AG09319 (cell line): ENCODE measurements at places on chromosomes 7 and 10.

- DNase-seq, result no peak
These were observed 58.9 kb downstream of the HIPK2 start for GRCh38 chr7:139718859-139719258.

DNA sequence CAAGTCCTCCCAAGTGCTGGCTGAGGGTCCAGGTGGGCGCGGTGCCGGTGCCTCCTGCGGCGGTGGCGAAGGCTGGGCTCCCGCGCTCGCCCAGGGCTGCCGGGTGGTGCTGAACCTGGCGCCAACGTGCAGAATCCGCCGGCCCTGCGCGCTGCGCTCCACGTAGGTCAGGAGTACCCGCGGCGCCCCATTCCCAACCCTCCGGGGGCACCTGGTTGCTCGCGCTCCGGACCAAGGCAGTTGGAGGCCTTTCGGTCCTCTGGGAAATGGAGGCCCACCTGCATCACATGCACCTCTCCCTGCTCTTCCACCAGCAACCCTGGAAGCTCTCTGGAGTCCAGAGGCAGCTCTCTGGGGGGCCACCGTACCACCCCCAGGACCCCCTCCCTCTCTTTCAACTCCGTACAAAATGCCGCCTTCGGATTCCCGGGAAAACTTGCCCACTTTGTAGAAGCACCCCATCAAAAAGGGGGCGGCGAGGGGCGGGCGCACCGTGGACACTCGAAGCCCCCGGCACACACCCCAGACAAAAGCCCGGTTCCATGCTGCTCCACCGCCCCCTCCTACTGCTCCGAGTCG lies 745 bp downstream of the SLC16A9 start:
- no peak for DNase-seq

- DNase-seq, result no peak
These were observed 49.2 kb upstream of the NKX6-2 start for GRCh38 chr10:132834891-132835847.

- no peak for DNase-seq
These were observed 7.8 kb downstream of the FBXW4 start for GRCh38 chr10:101687071-101687658.

- DNase-seq, result no peak
These were observed 50.9 kb upstream of the UNC5B start for GRCh38 chr10:71161425-71161824.

- DNase-seq, result no peak
These were observed 41.0 kb upstream of the RAPGEF5 start for GRCh38 chr7:22397981-22398380.

- no peak for DNase-seq
These were observed 47.7 kb upstream of the BICC1 start for GRCh38 chr10:58464956-58465355.

- DNase-seq, result no peak
These were observed 220.7 kb downstream of the TNS3 start for GRCh38 chr7:47361236-47361635.

DNA sequence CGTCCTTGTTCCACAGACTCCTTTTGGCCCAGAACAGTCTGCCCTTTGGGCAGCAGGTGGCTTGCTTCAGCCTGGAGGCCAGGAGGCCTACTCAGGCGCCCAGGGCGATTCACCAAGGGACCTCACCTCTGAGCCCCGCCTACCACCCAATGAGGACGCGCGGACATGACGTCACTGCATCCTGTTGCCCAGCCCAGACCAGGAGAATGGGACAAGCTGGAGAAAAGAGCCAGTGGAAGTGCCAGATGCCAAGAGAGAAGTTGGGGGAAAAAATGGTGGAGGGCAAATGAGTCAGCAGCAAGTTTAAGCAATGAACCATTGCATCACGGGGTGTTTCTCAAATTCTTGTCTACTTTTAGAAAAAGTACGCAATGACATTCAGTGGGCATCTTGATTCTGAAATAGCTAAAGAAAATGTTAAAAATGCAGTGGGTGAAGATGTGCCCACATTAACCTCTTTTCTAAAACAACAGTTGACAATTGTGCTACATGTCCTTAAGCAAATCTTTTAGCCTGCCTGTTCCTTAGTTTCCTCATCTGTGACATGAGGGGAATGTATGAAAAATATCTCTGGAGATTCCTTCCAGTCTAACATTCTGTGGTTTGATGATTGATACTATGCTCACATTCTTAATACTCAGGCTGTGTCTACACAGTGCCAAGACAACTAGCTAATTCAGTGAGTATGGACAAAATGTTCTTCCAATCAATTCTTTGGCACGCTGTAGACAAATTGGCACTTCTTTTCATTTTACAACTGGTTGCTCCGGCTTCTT lies 23.9 kb upstream of the LEP start:
- no peak for DNase-seq

DNA sequence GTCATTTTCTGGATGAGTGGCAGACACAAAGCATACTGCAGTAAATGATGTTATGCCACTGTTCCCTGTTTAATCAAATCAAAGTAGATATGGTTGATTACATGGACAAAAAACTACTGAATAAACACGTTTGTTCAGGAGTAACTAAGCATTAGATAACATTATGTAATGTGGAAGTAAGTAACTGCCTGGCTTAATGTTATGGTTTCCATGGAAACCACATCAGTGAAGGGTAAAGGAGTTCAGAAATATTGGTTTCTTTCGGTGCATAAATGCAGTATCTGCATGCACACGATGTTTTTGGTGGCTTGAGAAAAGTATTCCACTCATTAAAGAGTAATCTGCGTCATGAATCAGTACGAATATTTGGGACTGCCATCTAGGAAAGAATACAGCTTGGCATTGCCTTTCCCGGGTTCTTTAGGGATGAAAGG lies 131.3 kb upstream of the PRKCQ start:
- no peak for DNase-seq

DNA sequence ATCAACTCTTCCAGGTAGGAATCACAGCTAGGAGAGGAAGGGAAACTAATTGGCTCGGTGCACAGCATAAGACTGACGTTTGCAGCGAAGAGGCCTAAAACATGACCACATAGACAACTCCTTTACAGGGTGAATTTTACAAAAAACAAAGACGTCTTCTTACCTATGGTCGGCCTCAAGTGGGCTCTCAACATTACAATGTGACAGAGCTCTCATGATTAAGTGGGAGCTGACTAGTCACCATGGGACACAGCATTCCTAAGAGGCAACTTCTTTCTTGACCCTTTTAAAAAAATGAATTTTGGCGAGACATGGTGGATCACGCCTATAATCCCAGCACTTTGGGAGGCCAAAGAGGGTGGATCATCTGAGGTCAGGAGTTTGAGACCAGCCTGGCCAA lies 4.6 kb downstream of the PDIA4 start:
- DNase-seq, result no peak

DNA sequence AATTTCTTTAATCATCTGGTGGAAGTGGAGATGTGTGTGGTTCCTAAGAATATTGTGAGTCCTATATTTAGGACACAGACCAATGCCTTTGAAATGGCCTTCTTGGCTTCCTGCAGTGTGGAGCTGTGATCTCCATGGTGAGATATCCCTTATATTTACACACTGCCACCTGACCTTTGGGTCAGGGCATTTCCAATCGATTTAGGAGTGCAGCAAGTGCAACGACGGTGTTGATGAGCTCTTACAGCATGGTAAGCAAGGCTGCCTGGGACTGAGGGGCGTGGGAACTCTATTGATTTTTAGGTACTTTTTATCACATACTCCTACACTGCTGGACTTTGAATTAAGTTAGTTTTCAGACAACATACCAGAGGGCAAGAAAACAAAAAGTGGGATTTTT lies 146.0 kb downstream of the NRG3 start:
- DNase-seq, result no peak

DNA sequence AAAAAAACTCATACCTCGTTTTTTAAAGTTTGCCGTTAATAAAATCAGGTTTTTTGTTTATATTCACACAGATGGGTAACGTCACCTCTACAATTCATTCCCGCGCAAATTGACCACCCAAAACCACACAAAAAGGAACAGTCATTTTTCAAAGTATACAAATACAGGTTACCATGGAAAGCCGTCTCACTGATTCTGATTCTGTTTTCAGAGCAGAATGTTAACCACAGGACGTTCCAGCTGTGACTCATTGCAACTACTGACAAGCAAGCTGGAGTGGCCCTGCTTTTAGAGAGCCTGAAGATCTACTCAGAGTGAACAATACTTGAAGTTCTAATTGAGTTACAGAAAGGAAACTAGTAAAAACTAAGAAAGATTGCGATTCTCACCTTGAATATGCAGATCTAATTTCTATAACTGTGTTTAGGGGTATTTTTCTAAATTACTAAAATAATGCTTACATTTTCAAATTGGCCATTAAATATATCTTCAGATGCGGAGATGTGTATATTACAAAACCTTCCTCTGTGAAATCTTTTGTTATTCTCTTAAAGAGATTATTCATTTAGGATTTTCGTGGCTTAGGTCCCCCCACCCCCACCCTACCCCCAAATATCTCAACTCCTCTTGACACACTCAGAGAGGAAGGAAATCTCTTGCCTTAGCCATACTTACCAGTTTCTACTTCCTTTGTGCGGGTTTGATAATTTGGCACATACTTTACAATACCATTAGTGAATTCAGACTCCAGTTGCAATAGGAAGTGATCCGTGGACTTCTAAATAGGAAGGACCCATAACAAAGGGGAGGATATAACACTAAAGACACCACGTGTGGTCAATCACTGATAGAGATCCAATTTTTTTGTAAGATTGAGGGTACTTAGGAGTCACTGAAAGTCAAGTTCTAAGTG lies 106.0 kb downstream of the CUBN start:
- DNase-seq, result peak; percentile 95

DNA sequence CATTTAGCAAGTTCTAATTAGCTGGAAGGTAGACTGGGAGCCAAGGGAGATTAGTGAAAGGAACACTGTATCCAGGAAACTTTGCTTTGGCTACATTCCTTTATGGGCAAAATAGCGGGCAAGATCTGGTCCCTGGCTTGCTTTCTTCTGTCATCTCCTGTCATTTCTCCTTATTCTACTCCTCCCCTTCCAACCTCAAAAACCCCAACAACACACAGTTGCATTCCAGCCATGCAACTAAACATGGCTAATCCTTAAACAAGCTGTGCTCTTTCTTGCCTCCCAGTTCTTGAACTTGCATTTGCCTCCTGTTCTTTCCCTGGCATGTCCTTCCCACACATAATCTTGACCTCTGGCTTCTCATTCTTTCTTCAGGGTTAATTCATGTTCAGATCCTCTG lies 59.5 kb upstream of the CDCA7L start:
- DNase-seq, result no peak

DNA sequence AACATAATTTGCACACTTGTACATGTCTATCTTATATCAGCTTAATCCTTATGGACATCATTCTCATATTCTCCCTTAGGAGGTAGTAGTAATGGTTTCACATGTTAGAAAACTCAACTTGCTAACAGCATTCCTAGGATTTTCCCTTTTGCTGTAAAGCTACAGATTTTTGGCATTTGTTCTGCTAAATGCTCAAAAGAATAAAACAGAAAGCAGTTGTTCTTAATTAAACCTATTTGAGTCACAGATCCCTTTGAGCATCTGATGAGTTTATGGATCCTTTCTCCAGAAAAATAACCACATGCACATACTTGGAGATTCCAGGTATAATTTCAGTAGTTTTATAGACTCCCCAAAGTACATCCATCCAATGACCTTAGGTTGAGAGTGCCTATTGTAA lies 122.9 kb upstream of the BET1 start:
- peak; percentile 24 for DNase-seq

DNA sequence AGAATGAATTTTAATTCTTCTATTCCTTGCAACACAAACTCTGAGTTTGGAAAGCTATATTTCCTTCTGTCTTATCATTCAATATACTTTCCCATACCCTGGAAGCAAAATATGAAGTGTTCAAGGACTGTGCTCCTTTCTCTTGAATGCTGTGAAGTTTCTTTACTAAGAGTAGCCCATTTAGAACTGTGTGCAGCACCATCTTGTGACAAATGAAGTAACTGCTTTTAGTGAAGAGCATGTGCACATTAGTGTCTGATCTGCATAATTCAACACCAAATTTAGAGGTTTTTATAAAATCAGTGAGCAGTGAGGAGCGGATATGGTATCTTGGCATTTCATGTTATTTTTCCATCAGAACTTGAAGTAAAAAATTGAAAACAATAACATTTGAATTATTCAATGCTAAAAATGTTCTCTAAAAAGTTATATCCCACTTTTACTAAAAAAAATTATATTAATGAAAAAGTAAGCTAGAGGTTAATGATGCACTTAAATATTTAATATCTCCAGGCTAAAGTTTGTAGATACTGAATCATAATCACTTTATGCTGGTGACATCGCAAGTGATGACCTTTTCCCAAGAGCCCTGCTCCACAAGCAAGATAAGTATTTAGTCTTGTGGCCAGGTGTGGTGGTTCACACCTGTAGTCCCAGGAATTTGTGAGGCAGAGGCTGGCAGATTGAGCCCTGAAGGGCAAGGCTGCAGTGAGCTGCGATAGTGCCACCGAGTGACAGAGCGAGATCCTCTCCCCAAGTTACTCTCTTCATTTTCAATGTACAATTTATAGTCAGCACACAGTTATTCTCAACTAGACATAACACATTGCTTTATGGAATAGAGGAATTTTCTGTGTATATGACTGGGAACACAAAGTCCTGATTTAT lies 108.8 kb upstream of the PCLO start:
- no peak for DNase-seq

DNA sequence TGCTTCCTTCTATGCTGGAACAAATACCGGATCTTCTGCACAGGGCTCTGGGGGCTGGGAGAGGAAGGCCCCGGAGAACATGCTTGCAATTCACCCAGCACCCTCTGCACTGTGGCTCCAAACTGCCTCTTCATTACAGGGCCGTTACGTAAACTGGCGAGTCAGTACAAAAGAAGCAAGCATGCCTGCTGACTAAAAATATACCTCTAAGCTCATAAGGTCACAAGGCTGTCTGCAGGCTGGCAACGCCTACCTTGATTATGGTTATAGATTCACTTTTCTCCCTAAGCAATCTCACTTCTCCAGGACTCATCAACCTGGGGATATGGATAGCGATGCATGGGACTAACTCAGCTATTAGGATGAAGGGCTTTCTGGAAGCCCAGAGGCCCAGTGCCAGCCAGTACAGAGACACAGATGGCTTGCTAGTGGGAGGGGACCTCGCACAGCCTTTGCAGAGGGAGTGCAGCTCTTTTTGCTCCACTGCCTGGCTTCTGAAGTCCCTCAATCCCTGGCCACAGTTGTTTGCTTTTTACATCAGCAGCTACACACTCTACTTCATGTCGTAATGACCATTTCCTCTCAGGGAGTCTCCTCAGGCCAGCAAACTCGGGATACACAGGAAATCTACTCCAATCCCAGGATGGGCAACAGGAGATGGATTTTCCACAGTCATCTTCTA lies 96.1 kb downstream of the SH3PXD2A start:
- no peak for DNase-seq

GRCh38 chr7:8254667-8255066 lies 7.3 kb downstream of the ICA1 start:
- DNase-seq, result no peak

- no peak for DNase-seq
These were observed 120.0 kb upstream of the EGFR start for GRCh38 chr7:54898659-54899340.

GRCh38 chr7:148883266-148884048 lies 634 bp downstream of the EZH2 start:
- DNase-seq, result no peak
